ENCODE measurements at places on chromosomes 7 and 10.
A peak's percentile ranks its signal among the peaks of the same experiment; 100 is the strongest.

DNA sequence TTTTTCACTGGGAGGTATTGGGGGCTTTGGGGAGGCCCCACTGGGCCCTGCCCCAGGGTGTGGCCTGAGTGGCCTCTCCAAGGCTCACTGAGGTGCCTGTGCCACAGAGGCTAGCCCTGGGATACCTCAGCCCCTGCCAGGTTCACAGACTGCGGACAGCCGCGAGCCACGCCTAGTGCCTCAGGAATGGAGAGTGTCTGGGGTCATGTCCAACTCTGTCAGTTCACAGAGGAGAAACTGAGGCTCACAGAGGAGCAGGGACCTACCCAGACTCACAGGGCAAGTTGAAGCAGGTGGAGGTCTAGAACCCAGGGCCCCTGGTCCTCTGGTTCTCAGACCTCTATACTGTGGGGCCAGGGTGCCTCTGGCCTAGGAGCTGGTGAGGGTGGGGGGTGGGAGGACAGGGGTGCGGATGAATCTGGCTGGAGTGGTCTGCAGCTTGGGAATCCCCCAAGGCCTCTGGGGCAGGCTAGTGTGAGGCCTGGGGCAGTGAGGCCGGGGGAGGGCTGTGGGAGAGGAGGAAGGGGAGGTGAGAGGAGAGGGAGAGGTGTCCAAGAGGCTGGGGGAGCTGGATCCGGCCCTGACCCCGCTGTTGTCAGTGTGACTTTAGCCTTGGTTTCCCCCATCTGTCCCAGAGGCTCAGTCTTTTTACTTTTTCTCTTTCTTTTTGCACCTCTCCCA, 20.0 kb downstream of the NEURL1 start:
- DNase-seq: no peak

- DNase-seq: no peak
These were observed 23.5 kb upstream of the SFMBT2 start for GRCh38 chr10:7434378-7434777.

DNA sequence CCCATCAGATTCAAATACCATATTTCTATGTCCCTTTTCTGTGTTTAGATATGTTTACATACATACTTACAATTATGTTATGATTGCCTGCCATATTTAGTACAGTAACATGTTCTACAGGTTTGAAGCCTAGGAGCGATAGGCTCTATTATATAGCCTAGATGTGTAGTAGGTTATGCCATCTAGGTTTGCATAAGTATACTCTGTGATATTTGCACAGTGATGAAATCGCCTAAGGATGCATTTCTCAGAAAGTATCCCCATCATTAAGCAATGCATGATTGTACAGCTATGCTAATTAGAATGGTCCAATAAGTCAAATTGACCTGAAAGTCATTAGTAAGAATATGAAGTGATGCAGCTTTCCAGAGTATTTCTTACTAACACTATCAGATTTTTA, 1171.7 kb upstream of the LRRTM3 start:
- DNase-seq: no peak

GRCh38 chr10:14953424-14954000, 384 bp downstream of the DCLRE1C start:
- DNase-seq: peak; percentile 64

DNA sequence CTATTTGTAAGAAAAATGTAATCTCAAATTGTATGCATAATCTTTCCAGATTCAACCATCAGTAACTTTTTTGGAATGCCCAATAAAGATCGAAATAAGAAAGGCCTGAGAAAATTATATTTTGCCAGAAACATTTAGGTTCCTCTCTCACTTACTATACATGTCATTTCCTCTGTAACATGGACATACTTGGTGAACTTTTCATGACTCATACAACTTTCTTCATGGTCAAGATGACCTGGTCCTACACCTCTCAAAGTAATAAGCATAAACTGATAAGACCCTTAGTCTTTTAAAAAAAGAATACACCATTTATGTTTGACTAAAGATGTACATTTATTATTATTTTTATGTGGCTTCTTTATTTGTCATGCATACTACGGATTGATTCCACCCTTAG, 125.3 kb downstream of the REEP3 start:
- no peak for DNase-seq

- no peak for DNase-seq
These were observed 127.1 kb upstream of the AOAH start for GRCh38 chr7:36851382-36851781.

DNA sequence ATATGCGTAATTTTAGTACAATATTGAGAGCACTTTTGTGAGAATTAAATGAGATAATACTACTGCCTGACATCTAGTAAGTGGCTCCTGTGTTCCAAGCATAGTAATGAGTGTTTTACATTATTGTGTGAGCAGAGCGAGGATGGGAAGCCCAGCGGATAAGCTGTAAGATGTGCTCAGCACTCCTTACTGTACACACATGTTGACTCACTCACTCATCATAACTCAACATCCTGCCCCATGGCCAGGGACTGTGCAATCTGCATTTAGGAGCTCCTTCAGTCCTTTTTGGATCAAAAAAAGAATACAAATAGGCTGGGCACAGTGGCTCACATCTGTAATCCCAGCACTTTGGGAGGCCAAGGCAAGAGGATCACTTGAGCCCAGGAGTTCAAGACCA, 72.9 kb upstream of the NEBL start:
- no peak for DNase-seq

GRCh38 chr10:119477444-119477843, 65.1 kb downstream of the RGS10 start:
- no peak for DNase-seq

DNA sequence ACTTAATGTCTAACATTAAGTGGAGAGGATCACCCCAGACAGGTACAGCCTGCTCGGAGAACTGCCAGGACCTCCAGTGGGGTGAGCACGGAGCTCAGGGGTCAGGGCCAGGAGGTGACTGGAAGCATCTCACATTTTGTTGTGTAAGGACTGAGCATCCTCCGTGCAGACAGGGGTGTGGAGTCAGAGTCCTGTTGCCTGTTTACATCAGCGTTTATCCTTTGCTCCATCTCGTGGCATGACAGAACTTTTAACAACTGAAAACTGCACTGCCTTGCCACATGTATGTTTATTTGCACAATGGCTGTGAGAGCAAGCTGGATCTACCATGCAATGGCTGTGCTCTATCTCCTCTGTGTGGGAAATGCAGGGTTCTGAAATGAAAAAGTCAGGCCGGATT, 175.4 kb upstream of the AKR1E2 start:
- DNase-seq: no peak

DNA sequence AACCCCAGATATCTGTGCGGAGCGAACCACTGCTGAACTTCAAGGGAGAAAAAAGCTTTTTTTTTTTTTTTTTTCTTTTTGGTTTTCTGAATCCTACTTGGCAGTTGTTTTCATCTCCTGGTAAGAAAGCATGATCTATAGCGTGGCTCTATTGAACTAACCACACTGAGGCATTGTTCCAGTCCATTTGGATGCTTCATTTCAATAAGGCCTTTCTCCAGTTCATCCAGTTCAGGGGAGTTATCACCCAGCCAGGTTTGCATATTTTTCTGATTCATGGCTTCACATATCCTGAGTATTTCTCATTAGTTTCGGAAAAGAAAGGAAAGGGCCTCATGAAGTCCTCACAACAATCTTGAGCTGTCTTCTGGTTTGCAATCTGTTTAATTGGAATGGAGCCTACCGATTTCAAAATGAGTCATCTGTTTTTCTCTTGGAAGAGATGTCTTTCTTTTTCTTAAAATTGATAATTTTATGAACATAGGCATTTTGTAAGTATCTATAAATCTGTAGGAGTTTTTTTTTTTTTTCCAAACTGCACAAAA, 93.1 kb upstream of the STEAP4 start:
- no peak for DNase-seq

- DNase-seq: peak; percentile 59
These were observed 718 bp upstream of the FZD1 start for GRCh38 chr7:91263384-91264045.

DNA sequence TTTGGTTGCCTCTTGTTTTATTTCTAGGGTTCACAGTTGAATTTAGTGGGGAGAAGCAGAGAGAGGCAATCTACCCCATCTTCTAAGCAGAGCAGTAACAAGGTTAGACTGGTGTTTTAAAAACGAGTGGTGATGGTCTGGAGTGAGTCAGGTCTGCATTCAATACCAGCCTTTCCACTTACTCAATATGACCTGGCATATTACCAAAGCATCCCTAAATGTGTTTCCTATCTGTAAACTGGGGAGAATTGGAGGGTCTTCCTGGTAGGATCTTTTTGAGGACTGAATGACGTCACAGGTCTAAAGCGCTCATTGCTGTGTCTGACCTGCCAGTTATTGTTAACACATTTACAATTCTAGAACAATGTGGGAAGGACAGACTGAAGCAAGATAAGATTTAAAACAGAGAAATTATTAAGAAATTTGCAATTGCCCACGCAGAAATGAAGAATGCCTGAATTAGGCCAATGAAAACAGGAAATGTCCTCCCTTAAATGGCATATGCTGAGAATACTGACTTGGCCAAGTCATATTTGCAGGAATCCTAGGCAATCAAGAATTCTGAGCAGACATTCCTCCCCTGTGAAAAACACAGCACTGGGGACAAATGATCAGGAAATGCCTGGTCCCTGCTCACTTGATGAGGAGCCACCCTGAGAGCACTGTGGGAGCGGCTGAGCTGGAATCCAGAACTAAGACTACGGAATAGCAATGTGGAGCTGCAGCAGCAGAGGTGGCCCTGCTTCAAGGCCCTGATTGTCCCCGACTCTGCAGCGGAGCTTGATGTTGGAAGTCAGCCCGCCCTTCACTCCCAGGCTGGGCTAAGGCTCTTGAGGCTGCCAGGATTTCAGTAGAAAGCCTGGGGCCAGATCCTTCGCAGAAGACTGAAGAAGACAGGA, 184.5 kb upstream of the CXCL12 start:
- no peak for DNase-seq

DNA sequence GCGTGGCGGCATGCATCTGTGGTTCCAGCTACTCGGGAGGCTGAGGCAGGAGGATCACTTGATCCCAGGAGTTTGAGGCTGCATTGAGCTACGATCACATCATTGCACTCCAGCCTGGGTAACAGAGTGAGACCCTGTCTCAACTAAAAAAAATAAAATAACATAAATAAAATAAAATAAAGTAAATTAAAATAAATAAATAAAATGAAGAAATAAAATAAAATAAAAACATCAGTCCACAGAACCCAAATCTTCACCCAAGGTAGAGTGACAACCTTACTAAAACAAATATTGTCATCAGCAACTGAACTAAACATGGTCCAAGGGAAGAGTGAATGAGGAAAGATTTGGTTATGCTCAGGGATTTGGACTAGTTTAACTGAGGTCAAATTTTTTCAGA, 24.8 kb upstream of the OCM2 start:
- no peak for DNase-seq

- peak; percentile 48 for DNase-seq
These were observed 112.0 kb downstream of the NEURL1 start for GRCh38 chr10:103605359-103606096.

DNA sequence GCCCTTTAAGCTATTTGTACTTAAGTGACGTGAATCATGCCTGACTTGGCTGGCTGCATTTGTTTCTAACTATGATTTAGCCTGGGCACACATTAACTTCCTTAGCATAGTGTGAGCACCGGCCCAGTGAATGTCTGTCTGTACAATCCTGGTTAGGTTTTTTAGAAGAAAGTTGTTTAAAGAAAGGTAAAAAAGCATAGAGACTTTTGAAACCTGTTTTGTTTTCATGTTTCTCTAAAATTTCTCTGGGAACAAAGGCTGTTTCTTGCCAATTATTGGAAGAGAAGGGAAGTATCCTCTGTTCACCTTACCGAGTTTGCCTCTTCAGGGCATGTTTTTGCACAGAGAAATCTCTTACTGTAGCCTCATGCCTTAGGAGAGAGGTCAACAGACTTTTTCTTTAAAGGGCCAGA, 42.9 kb upstream of the MET start:
- no peak for DNase-seq

DNA sequence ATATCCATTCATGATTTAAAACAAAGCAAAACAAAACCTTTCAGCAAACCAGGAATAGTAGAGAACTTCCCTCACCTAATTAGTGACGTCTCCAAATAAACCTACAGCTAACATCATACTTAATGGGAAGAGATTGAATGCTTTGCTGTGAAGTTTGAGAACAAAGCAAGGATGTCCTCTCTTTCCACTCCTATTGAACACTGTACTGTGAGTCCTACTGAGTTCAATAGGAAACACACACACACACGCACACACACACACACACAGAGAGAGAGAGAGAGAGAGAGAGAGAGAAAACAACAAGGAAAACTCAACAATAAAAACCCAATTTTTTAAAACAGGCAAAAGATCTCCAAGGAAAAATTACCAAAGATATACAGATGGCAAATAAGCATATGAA, 32.3 kb downstream of the PODXL start:
- DNase-seq: no peak

GRCh38 chr7:106864298-106865081, 592 bp upstream of the PIK3CG start:
- DNase-seq: no peak

- DNase-seq: no peak
These were observed 67.3 kb downstream of the GLCCI1 start for GRCh38 chr7:8035647-8036518.

- no peak for DNase-seq
These were observed 164.7 kb downstream of the CAMK1D start for GRCh38 chr10:12513775-12514673.

DNA sequence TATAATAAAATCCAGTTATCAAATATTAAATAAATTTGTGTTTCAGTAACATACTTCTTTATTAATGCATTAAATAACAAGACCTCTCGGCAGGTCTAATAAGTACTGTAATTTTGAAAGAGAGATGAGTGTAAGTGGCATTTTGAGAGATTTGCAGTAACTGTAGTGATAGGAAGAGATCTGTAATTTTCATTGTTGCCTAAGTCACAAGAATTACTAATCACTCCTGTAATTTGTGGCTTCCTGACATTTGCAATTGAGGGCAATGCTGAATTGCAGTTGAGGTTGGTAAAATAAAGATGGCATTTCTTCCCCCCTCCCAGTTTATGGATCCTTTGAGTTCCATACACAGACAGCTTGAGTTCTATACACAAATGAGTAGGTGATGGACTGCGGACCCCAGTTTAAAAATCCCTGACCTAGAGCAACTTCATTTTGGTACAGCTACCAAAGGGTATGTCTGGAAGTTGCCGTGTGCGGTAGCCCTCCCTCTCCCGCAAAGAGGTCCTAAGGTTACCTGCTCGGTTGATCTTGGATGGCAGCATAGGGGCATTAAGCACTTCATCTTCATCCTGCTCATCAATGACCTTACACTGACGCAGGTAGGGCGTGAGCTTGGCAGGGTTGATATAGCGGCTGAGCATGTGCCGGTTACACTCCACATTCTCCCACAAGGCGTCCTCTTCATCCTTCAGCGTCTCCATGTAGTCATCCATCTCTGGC, 96.4 kb downstream of the CARD11 start:
- no peak for DNase-seq
